ENCODE measurements at places on chromosomes 7 and 10.

DNA sequence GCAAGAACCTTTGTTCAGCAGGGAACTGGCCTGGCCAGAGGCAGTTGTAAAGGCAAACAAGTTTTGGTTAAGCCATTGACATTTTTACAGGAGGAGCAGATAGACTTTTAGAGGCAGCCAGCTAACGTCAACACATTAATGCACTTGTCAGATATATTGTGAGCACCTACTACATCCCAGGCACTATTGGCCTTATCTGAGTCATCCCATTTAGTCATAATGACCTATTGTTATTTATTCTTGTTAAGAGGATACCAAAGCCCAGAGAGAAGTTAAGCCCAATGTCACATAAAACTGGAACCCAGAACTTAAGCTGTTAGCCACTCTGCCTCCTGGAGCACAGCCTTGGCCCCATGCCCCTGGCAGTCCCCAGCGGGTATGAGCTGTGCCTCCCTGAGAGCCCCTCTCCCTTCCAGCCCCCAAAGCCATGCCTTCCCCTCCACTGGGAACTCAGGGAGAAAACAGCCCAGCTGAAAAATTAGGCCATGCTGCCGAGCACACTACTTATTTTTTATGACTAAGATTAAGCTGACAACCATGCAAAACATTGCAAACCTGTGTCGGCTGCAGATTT, 32.7 kb upstream of the TRIM8 start:
- no peak for DNase-seq

DNA sequence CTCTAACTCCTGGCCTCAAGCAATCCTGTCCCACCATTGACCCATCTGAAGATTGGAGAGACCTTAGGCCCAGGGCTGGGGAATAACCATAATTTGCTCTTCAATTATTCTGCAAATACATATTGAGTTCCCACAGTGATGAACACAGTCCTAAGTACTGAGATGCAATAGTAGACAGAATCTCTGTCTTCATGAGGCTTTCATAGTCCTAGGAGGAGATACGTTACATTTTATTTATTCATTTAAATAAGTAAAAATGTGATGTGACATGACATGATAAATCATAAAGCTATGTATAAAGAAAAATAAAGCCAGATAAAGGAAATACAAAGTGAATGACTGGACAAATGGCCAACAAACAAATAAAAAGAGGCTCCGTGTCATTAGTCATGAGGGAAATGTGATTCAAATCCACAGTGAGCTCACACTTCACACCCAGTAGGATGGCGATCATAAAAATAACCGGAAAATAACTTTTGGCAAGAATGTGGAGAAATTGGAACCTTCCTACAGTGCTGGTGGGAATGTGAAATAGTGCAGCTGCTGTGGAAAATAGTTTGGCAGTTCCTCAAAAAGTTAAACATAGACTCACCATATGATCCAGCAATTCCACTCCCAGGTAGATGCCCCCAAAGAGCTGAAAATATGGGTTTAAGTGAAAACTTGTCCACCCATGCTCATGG, 52.1 kb upstream of the JCAD start:
- DNase-seq, result no peak

GRCh38 chr7:124681946-124682345, 83.6 kb downstream of the GPR37 start:
- DNase-seq, result no peak

DNA sequence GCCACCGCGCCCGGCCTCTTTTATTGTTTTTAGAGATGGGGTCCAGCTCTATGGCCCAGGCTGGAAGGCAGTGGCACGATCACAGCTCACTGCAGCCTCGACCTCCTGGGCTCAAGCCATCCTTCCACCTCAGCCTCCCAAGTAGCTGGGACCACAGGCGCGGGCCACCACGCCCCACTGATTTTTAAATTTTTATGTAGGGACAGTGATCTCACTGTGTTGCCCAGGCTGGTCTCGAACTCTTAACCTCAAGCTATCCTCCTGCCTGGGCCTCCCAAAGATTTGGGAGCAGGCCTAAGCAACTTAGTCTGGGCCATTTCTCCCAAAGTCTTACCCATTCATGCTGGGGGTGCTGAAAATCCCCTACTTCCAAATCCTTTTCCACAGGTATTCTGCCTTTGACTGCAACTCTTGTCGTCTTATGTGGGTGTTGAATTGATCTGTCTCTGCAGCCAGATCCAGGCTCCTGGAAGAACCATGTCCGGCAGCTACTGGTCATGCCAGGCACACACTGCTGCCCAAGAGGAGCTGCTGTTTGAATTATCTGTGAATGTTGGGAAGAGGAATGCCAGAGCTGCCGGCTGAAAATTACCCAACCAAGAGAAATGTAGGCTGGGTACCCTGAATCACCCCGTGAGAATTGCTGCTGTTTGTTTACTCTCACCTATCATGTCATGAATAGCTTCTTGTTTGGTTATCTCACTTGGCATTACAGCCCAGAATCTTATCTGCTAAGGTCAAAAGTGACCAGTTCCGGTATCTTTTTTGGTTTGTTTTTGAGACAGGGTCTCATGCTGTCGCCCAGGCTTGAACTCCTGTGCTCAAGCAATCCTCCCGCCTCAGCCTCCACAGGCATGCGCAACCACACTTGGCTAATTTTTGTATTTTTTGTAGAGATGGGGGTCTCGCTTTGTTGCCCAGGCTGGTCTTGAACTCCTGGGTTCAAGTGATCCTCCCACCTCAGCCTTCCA, 1.1 kb downstream of the ZDHHC4 start:
- no peak for DNase-seq

DNA sequence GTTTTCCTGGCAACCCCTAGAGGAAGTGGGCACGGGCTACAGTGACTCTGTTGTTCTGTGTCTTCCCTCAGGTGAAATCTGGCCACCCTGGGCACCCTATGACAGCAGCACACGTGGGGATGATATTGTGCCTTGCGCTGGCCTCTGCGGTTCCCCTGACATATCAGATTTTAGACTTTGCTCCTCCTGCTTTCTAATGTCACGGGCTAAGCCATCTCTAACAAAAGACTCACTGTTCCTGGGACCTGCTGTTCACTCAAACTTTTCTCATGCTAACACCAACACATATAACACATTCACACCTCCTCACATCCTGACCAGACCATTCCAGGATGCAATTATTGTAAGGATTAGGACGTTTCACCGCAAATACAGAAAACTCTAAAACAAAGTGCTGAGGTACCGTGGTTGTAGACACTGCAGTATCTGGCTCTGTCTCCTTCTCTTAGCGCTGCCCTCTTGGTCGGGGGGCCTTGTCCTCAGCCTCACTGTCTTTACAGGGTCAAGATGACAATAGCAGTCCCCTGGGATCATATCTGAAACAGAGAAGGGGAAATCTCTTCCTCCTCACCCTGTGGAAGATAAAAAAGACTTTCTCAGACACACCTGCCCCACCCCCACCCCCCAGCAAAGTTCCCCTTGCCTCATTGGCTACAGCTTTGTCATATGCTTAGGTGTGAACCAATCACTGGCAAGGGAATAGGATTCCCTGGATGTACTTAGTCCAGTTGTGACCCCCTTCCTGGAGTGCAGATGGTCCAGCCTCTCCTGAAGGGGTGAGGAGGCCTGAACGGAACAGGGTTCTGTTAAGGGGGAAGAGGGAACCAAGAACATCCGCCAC, 14.1 kb downstream of the CHN2 start:
- no peak for DNase-seq

DNA sequence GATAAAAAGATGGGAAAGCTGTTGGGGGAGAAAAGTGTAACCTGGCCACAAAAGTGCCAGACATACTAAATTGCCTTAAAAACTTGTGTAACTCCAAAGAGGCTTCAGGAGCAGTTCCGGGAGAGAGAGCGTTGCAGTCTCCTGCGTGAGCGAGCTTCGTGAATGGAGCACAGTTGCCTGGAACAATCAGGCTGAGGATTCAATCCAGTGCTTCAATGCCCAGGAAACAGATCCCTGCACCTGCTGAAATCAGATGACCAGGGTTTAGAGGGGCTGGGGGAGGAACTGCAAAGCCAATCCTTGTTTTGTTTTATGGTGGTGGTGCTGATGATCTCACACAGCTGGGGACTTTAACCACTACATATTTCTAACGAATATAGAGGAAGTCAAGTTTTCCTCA, 398.3 kb downstream of the DPP6 start:
- DNase-seq, result no peak

GRCh38 chr10:25651534-25651933, 282.5 kb upstream of the MYO3A start:
- DNase-seq, result no peak

- no peak for DNase-seq
These were observed 32.5 kb downstream of the KAZALD1 start for GRCh38 chr10:101094121-101094879.

DNA sequence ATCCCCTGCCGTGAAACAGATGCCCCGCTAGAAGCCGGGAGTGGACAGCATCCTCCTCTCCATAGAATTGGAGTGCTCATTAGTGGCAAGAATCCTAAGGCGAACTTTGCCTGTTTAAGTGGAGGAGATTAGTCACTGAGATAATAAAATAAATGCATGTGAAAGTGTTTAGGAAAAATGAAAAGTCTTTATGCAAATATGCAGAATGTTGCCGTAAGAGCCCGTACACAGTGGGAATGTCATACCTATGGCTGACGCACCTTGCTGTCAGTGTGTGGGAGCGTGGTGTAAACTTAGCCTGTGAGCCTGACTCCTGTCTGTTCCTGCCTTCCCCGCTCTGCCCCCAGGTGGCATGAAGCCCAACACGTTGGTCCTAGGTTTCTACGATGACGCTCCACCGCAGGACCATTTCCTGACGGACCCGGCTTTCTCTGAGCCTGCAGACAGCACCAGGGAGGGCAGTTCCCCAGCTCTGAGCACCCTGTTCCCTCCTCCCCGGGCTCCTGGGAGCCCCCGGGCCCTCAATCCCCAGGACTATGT, 1.7 kb upstream of the TRIP6 start:
- peak; percentile 52 for DNase-seq

- DNase-seq, result no peak
These were observed 77.0 kb upstream of the INHBA start for GRCh38 chr7:41779918-41780317.

DNA sequence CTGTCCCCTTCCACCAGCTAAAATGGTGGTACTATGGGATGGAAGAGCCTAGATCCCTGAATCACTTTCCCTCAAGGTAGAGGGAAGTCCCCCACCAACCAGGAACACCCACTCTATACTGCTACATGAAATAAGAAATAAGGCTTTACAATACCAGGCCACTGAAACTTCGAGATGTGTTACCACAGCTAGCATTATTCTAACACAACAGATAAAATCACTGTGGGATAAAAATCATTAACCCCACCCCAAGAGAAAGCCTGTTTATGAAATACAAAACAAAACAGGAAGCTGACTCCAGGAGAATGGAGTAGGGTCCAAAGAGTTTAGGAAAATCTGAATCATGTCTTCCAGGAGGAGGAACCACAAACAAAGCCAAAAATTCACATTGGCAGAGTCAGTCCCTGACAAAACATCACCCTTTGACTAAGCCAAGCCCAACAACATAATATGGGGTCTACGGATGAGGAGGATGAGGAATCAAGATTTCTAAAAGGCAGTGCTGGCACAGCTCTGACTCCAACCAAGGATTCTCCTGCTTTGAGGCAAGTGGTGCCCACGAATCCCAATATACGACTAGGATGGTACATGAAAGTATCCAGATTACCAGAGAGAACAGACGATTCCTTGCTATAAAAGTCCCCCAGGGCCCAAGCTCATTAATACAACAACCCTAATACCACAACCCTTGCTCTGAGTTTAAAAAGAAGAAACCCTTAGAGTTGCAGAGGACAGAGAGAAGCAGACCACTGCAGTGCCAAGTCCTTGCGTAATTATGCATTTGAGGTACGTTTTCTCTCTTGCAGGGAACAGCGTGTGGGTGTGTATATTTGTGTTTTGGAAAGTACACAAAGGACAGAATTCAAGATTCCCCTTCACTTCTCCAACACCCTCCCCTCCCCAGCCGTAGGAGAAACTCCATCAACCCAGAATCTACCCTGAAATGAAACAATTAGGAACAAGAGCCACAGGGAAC, 23.7 kb downstream of the XPNPEP1 start:
- DNase-seq, result no peak

- no peak for DNase-seq
These were observed 17.3 kb downstream of the BAG3 start for GRCh38 chr10:119668461-119668860.

- no peak for DNase-seq
These were observed 177.0 kb upstream of the KMT2E start for GRCh38 chr7:104836976-104837375.

GRCh38 chr10:95334805-95335144, 44.0 kb upstream of the PDLIM1 start:
- no peak for DNase-seq

DNA sequence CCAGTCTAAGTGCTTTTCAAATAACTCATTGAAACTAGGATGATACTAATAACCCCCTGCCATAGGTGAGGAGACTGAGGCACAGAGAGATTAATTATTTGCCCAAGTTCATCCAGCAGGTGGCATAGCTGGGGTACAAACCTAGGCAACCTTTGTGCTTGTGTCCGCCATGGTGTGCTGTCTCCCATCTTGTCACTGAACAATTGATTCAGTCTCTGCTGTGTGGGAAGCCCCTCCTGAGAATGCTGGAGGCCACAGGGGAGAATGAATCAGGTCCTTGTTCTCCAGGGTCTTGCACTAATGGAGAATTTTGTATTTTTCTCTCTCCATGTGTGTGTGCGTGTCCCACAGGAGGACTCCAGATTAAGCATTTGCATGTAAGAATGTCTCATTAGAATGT, 15.8 kb upstream of the TMEM236 start:
- DNase-seq, result no peak

GRCh38 chr10:110746969-110747608, 103.0 kb downstream of the RBM20 start:
- DNase-seq, result no peak

- no peak for DNase-seq
These were observed 226.4 kb upstream of the KLF14 start for GRCh38 chr7:130960208-130960988.

- DNase-seq, result no peak
These were observed 2.3 kb downstream of the IL6 start for GRCh38 chr7:22729180-22729825.

DNA sequence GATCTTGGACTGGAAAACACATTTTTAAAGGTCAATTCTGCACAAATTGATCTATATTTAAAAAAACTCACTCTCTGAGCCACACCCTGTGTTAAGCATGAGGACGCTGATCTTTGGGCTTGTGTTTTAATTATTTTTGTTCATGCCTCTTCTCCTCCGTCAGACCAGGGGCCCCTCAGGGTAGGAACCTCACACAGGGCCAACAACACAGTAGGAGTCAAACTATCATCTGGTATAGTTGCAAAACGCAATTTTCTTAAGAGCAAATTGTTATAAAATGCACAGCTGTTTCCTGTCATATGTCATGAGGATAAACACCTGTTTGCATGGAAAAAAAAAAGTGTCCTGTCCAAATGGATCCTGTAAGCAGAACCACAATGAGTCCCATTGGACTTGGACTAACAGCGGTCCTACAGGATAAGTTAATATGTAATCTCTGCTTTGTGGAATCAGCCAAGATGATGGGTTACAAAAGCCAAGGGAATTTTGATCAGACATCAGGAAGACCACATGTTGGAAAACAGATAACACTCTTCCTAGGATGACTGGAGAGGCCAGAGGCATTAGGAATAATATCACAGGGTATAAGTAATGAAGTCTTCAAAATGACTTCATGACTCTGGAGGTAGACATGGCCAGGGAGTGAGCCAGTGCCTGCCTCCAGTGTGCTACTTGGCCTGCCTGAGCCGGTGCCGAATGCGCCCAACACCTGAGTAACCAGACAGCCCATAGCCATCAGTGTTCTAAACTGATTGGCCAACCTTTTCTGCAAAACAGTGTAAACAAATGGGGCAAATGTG, 184.9 kb upstream of the ADCY1 start:
- DNase-seq, result no peak

- no peak for DNase-seq
These were observed 11.2 kb downstream of the AVL9 start for GRCh38 chr7:32506266-32507054.

- no peak for DNase-seq
These were observed 2.3 kb upstream of the SLC16A9 start for GRCh38 chr10:59711871-59712494.
